ENCODE measurements at places on chromosomes 3 and 15.

DNA sequence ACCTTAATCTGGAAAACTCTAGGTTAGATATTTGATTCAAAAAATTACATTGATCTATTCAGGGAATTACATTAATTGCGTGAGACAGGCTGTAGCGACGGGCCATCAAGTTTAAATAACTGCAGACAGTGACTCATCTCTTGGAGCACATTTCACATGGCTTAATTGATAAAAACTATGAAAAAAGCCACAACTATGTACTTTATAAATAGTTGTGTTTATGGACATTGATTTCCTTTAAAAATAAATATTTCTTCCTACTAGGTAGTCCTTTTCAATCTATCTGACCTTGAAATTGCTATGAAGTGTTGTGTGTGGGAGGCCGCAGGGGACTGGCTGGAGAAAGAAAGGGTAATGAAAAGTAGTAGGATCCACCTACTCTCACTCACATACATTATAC is 157.8 kb downstream of the IL1RAP start:
- no peak for DNase-seq

GRCh38 chr3:53478921-53479664 is 15.3 kb upstream of the CACNA1D start:
- no peak for DNase-seq

- no peak for DNase-seq
Observed at GRCh38 chr3:82927309-82928253, 1166.1 kb upstream of the GBE1 start.

DNA sequence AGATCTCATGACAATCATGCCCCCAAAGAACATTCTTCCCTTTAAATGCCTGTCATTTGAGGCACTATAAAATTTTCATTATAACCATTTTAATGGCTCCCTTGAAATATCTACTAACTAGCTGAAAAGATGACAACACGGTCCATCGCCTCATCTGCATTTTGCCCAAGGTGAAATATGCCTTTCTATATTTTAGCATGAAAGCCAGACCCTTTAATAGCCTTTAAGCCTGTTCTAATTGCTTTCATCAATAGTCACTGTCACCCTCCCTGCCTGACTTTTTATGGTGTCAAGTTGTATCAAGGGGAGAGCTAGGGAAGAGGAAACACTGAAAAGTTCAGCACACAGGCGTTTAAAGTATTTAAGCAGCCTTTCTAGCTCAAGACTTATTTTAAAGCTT is 144.1 kb upstream of the PRICKLE2 start:
- DNase-seq, result no peak

- DNase-seq, result no peak
Observed at GRCh38 chr3:194057570-194058188, 78.3 kb upstream of the HES1 start.

GRCh38 chr15:42908538-42908937 is 12.0 kb downstream of the TTBK2 start:
- no peak for DNase-seq
